ENCODE measurements at places on chromosomes 13 and 19. TPM values are rescaled to one million over a fixed set of nuclear protein-coding genes. Genes with fewer than 3 reads are reported as not detected.

The PSG2 gene
- total RNA-seq = not detected

The ZNF71 gene
- total RNA-seq = 3.0 TPM

The DACT3 gene
- total RNA-seq = 2.4 TPM

The KANK2 gene
- total RNA-seq = 1.5 TPM

The LILRA1 gene
- not detected for total RNA-seq

The CEACAM8 gene
- total RNA-seq = not detected

The PRR19 gene
- 0.27 TPM for total RNA-seq

The ZMYM5 gene
- 8.1 TPM for total RNA-seq

The DIAPH3 gene
- total RNA-seq = 24.3 TPM

The SLC6A16 gene
- 0.98 TPM for total RNA-seq

The BCL3 gene
- 104 TPM for total RNA-seq

The DENND1C gene
- total RNA-seq = 55.7 TPM

The ODAD3 gene
- total RNA-seq = 0.19 TPM

The ZNF284 gene
- total RNA-seq = 0.86 TPM

The NCAN gene
- not detected for total RNA-seq

The HAUS5 gene
- total RNA-seq = 42.5 TPM

The PARP4 gene
- total RNA-seq = 10.1 TPM

The FRY gene
- total RNA-seq = 7.8 TPM

The GTF3A gene
- total RNA-seq = 303 TPM

The SIGLEC12 gene
- not detected for total RNA-seq

The MYPOP gene
- total RNA-seq = 4.5 TPM

The CCDC70 gene
- not detected for total RNA-seq

The TTYH1 gene
- not detected for total RNA-seq

The ZNF709 gene
- total RNA-seq = 2.4 TPM

The FGF21 gene
- total RNA-seq = not detected

The FPR2 gene
- total RNA-seq = not detected

The VRK3 gene
- total RNA-seq = 45.7 TPM

The CCL25 gene
- total RNA-seq = not detected

The PTBP1 gene
- 532 TPM for total RNA-seq

The SEMA6B gene
- 0.17 TPM for total RNA-seq

The LILRA2 gene
- total RNA-seq = not detected

The GPC6 gene
- total RNA-seq = not detected

The KIR3DL2 gene
- total RNA-seq = 0.17 TPM

The EDNRB gene
- not detected for total RNA-seq

The SLC5A5 gene
- total RNA-seq = 1.1 TPM

The ACER1 gene
- not detected for total RNA-seq

The ZNF772 gene
- 6.0 TPM for total RNA-seq

The MTIF3 gene
- total RNA-seq = 42.1 TPM

The LRRC63 gene
- 0.32 TPM for total RNA-seq

The NCR1 gene
- total RNA-seq = not detected

The RASIP1 gene
- 0.17 TPM for total RNA-seq

The IFNL1 gene
- total RNA-seq = 0.91 TPM

The FFAR1 gene
- not detected for total RNA-seq

The CELF5 gene
- not detected for total RNA-seq

The C5AR1 gene
- total RNA-seq = not detected

The PLEKHA4 gene
- 8.8 TPM for total RNA-seq

The KLF1 gene
- 0.21 TPM for total RNA-seq

The DPF1 gene
- total RNA-seq = 0.41 TPM

The CEACAM4 gene
- total RNA-seq = not detected

The KLK2 gene
- total RNA-seq = not detected

Data from activated naive CD4-positive, alpha-beta T cell treated with anti-CD3 and anti-CD28 coated beads for 36 hours (primary cell).